GM04504 (cell line): ENCODE measurements at places on chromosomes 1 and 21.

- DNase-seq: no peak
These were observed 122.1 kb downstream of the LRIG2 start for GRCh38 chr1:113194846-113195830.

GRCh38 chr1:14476170-14476955 is 122.1 kb upstream of the KAZN start:
- peak; percentile 10 for DNase-seq

DNA sequence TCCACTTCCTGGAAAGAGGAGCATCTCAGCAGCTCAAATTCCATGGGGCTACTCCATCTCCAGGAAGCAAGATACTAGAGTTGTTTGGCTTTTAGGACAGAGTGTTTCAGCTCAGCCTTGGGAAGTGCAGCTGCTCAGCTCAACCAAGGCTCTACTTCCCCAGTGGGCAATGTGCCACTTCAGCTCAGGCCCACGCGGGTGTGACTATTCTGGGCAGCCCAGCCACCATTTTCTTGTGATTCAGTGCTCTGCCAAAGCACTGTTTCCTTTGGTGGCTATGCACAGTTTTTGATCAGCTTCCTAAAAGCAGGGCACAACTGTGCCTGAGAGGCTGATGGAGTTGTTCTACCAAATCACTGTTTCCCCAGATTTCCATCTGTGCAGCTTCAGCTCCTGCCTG is 1104.9 kb upstream of the TMPRSS15 start:
- no peak for DNase-seq

DNA sequence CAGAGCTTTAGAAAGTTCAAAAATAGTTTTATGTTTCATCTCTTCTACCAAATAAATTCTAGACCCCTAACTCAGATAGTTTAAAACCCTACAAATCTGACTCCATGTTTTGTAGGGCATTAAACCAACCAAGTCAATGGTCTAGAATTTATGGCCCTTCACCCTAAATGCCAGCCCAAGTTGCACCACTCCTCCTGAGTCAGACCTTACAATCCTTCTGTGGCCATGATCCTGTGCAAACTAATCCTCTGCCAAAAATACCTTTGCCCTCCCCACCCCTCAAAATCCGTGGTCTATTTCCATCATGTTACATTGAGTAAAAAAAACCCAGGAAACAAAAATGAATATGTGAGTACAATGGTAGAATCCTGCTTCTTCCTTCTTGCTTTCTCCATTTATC is 179.3 kb downstream of the NR5A2 start:
- no peak for DNase-seq

- DNase-seq: no peak
These were observed 35.8 kb downstream of the DYRK1A start for GRCh38 chr21:37402251-37402867.
